ENCODE measurements at places on chromosomes 5 and 9. TPM values are rescaled to one million over a fixed set of nuclear protein-coding genes. Genes with fewer than 3 reads are reported as not detected.

FBP2 gene
- 0.10 TPM for polyA plus RNA-seq

DNA sequence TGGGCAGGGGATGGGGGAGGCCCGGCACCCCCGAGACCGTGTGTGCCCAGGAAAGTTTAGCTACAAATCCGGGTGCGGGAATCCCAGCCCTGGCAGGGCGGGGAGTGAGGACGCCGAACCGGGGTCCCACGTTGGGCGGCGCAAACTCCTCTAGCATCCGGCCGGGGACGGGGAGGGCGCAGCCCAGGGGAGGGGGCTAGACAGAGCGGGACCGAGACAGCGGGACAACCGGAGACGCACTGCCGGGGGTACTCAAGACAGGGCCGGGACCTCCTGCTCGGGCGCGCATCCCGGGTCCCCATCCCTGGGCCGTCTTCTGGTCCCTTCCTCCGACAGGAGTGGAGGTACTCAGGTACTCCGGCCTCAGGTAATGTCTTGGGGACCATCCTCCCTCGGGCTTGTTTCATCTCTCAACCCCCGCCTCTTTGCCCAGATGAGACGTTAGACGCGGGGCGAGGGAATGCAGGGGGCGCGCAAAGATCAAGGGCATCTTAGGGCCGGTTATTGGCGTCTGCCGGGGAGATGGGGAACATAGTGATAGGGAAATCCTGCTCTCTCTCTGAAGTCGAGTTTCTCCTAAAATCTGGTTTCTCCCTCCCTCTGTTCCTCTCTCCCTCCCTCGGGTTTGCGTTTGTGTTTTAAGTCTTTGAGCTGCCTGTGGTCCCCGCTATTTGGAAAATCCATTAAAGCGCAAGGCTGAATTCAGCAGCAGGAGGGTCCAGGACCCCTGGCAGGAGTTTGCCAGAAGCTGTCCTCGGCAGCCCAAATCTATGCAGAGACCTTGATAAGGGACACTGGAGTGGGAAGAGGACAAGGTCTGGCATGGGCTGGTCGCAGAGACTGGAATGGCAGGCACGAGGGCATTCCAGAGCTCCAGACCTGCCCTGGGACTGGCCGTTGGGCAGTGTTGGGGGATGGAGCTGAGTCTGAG is 815 bp downstream of the PDZD2 start:
- no peak for DNase-seq

DNA sequence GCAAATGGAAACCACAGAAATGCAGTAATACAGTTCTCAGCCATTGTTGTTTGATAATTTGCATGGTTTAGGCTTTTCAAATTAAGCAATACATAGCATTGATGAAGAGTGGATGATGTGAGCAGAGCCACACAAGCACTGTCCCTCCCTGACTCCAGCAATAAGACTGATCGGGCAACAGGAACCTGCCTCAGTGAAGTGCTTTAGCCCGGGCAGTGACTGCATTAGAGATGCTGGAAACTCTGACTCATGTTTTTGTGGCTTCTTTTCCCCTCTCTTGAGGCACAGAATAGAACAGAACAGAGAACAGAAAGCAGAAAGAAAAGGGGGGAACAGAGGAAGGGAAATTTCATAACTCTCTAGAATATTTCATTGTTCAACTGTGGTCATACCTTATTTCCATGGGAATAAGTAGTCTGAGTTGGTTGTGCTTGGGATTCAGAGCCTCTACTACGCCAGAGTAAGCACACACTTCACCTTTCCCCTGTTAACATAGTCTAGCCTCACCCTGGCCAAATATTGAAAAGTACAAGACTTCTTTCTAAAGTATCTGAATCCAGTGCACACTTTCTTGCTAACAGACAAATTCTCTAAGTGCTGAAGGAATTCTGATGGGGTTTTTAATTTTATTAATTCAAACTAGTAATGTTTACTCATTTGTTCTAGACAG is 164.8 kb upstream of the VCAN start:
- no peak for DNase-seq

BTNL9 gene
- 10.7 TPM for polyA plus RNA-seq

DNA sequence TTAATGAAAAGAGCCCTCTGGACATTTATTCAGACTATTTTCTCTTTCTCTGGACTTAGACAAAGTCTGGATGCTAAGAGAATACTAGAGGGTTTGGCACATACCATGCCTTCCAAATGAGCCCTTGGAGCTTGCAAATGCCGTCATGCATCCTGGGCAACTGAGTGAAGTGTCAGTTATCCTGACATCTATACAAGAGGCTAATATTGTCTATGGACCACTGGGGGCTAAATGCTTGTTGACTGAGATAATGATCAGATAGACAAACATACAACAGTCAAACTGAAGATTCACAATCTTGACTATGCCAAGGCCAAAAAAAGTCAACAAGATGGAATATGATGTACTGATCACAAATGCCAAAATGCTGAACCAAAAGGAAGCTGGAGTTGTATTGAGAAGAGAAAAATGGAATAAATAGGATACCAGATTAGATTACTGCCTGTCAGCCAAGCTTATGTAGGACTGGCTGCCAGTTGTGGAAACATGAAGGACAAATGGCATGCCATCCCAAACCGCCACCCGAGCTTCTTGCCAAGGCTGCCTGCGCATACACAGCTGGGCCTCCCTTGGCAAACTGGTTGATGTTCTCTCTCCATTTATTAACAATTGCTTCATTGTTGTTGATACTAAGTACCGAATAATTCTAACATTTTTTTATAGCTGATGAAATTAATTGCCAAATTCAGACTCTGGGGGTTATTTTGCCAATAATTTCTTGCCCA is 240.1 kb upstream of the GRAMD2B start:
- DNase-seq, result no peak

- no peak for DNase-seq
Measured at GRCh38 chr5:146580237-146580636, 64.2 kb upstream of the GPR151 start.

DNA sequence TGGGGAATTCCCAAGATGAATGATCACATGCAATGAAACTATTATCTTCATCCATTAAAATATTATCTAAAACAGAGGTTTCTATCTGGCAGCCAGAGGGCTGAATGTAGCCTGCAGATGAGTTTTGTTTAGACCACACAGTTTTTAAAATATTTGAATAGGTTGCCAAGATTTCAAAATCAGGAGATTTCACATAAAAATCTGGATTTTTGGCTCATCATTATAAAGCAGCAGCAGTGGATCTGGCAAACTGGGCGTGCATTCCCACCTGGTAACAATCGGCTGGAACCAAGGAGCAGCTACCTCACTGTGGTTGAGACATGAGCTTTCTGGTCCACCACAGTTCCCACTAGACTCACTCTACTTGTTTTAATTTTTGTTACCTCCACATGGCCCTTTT is 155.1 kb downstream of the BNC2 start:
- DNase-seq, result no peak

DNA sequence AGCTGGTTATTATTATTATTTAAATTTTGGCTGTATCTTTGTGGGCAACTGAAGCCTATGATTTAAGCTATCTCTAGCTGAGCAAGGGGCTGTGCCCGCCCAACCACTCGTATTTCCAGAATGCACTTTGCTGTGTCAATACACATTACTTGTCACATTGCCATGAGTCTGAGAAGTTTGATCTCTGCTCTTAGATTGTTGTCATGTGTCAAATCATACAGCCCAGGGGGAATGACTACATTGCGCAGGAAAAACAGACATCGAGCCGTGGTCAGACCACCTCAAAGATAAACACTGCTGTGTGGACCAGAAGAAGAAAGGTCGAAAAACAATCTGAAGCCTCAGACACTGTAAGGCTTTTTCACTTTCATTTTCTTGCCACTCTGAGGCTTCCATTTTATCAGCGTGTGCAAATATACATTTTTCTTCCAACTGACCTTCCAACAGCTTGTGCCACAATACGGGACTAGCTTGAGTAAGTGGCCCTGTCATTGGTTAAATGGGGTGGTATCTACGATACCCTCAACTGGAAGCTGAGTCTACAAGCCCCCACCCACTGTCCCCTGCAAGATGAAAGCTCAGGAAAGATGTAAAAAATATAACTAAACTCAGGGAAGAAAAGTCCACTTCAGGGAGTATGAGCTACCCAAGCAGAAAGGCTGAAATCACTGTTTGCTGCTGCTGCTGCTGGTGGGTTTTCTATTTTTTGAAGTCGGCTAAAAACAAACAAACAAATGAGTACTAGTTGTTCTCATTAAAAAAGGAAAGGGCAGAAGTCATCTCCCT is 603.0 kb downstream of the BNC2 start:
- DNase-seq, result no peak

C5orf58 gene
- polyA plus RNA-seq, result 0.25 TPM

DNA sequence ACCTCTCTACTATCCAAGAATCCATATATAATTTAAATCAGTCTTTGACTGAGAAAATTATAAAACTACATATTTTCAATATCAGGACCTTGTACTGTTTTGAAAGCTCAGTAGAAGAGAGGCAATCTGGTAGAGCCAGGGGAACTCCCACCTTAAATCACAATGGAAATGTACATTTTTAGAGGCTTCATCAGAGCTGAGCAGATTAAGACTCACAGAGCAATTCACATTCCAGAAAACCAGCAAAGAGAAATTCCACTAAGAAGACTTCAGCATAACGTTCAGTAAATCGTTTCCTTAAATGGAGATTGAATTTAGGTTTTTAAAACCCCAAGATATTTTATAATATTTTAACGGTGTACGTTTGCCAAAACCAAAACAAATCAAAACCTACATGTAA is 227.8 kb upstream of the TRPM3 start:
- DNase-seq, result no peak

MCCC2 gene
- 81.3 TPM for polyA plus RNA-seq

FOXD4L5 gene
- 0.27 TPM for polyA plus RNA-seq

DNA sequence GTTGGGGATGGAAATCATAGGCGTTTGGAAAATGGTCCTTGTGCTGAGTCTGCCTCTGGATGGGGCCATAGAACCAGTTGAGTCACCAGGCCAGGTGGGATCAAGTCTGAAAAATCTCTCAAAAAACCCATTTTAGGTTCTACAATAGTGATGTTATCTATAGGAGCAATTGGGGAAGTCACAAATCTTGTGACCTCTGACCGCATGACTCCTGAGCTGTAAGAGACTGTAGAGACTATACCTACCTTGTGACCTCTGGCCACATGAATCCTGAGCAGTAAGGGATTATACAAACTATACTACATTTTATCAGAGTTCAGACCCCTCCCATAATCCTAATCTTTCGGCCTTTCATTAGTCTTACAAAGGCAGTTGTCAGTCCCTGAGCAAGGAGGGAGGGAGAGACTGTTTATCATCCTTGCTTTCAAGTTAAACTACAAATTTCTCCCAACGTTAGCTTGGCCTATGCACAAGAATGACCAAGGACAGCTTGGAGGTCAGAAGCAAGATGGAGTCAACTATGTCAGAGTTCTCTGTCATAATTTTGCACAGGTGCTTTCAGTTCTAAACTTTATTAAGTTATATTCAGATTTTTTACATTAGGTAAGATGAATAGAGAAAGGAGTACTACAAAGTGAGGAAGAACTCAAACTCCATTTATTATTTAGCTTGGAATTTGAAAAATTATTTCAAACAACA is 11.5 kb upstream of the JMY start:
- no peak for DNase-seq

DNA sequence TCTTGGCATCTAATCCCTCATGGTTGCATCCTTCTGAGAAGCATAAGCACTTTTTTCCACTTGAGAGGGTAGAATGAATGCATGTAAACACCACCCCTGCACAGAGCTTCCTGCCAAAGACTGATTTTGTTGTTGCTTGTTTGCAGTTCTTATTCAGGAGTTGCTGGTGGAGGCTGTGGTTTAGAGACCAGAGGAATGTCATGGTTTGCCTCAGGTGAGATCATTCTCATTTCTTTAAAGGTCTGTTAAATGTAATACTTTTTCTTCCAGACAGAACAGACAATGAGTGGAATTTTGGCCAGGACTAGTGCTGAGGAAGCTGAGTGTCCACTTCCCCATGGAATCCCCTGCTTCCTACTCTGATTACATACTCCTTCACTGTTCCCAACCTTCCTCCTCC is 3.2 kb upstream of the TNC start:
- DNase-seq, result no peak

Data from left kidney (tissue), 8 donors.